ENCODE measurements at places on chromosomes 16 and 17.

- DNase-seq: no peak
These were observed 265.2 kb downstream of the CBLN1 start for GRCh38 chr16:49016461-49016860.

DNA sequence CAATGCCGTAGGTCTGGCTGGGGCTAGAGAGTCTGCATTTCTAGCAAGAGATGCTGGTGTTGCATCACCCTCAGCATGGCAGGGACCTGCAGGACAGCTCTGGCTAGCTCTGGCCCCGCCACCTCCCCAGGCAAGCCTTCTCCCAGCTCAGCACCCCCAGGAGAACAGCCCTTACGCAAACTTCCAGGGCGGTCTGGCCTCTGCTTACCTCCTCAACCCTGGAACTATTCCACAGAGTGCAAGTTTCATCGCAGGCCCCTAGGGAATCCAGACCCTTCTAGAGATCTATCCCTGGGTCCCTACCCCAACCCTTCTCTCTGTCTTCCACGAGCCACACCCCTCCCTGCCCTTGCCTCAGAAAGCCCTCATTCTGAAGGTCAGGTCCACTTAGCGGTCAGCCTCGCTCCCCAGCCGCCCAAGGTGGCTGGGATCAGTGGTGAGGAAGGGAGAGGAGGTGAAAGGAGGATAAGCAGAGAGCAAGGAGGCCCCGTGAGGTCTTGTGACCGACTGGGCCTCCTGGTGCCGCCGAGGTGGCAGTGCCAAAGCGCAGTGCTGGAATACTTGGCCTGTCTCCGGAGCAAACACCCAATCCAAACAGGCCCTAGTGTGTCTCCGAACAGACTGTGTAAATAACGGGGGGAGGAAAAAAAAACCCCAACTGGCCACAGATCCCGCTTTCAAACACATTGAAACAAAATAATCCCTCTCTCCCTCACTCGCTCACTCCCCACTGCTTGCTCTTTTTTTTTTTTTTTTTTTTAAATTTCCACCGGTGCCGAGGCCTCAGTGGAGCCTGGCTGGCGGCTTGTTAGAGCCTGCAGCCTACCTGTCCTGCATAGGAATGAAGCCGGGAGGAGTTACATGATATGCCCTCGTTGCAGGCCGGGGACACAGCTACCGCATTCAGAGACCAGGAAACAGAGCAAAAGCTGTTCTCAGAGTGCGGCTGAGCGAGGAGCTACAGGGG, 380.9 kb downstream of the SOX9 start:
- no peak for DNase-seq

GRCh38 chr16:85104147-85104546, 8.1 kb downstream of the CIBAR2 start:
- no peak for DNase-seq

DNA sequence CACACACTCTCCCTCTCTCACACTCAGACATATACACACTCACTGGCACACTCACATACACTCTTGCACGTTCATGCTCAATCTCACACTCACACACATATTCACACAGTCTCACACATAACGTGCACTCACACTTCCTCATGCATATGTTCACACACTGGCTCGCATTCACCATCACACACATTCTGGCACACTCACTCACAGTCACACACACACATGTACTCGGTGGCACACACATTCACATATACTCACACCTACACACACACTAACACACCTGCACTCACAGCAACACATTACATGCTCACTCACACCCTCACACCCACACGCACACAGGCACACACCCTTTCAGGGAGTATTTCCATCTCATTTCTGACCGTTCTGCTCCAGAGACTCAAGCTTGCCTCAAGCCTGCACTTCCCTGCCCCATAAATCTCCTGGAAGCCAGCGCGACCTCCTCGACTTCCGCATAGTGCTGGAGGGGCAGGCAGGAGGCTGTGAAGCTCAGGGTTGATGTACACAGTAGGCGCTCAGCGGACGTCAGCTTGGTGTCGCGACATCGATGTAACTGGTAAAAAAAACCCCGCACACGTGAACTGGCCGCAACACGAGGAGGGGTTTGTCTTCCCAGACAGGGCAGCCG, 66.7 kb upstream of the FOXF1 start:
- DNase-seq: no peak

- DNase-seq: no peak
These were observed 1.1 kb upstream of the GNA13 start for GRCh38 chr17:65057531-65058090.

DNA sequence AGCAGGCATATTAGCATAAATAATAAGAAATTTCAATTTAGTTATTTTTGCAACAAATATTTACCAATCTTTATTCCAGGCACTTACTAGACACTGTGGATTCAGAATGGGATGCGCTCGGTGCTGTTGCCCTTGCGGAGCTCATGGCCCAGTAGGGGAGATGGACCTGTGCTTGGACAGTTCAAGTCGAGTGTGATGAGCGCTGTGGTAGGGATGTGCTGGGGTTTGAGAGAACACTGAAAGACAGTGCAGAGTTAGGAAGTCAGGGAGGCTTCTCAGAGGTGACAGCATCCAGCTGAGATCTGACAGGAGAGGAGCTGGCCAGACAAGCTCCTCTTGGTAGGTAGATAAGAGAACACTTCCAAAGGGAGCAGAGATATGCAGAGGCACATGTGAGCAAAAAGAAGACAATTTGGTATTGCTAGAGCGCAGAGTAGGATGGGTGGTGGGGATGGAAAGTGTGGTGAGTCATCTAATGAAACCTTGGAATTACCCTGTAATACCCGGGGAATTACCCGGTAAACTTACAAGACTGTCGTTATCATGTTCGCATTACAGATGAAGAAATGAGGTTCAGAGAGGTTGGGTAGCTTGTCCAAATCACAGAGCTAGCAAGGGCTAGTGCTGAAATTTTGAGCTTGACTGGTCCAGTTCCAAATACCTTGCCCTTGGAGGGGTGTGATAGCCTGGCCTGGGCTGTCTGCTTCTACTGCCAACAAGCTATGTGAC, 298.1 kb upstream of the N4BP1 start:
- no peak for DNase-seq

DNA sequence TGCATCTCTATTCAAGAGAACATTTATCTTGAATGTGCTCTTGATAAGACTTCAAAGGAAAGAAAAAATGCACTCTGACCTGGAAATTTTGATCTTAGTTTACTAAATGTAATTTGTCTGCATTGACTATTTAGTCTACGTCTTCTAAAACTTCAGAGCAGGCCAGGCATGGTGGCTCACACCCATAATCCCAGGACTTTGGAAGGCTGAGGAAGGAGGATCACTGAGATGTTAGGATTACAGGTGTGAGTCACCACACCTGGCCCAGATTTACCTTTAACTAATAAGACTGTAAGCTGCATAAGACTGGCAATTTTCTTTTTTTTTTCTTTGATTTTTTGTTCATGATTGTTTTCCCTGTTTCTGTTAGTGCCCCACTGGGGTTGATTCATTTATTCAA, 18.8 kb upstream of the CIITA start:
- DNase-seq: no peak

DNA sequence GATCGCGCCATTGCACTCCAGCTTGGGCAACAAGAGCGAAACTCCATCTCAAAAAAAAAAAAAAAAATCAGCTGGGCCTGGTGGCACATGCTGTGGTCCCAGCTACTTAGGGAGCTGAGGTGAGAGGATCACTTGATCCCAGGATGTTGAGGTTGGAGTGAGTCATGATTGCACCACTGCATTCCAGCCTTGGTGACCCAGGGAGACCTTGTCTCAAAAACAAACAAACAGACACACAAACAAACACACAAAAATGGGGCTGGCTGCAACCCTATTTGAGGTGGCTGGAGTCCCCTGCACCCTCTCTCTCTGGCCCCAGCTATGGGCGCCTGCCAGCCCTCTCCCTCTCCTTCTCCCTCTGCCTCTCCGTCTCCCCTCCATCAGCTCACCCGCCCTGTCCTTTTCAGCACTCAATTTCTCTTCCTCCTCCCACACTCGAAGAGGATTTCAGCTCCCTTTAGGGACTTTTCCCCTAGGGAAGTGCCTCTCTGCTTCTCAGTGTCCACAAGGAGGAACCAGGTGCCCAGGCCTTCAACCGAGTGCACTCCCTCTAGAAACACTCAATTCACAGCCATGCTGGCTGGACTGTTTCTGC, 17.5 kb upstream of the TFAP4 start:
- DNase-seq: no peak

DNA sequence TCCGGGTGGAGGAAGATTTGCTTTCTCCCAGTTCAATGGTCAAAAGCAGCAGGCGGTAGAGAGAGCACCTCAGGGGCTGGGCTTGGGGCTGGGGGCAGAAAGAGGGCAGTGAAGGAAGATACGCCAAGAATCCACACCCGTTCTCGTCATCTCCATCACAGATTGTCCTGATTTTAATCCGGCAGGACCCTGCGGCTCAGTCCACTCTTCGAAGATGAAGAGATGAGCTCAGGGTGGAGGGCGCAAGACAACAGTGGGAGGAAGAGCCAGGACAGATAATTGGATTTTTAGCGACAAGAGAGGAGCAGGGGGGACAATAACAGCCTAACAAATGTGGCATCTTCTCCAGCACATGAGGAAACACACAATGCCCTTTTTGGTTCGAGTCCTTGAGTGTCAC, 165.9 kb downstream of the SDK2 start:
- no peak for DNase-seq

GRCh38 chr17:27905447-27906225, 12.5 kb upstream of the LYRM9 start:
- DNase-seq: no peak

GRCh38 chr16:78048319-78048718, 26.0 kb downstream of the CLEC3A start:
- no peak for DNase-seq

GRCh38 chr16:10240854-10241613, 58.8 kb upstream of the GRIN2A start:
- no peak for DNase-seq

- DNase-seq: no peak
These were observed 5.1 kb upstream of the BAIAP2 start for GRCh38 chr17:81029859-81030258.

DNA sequence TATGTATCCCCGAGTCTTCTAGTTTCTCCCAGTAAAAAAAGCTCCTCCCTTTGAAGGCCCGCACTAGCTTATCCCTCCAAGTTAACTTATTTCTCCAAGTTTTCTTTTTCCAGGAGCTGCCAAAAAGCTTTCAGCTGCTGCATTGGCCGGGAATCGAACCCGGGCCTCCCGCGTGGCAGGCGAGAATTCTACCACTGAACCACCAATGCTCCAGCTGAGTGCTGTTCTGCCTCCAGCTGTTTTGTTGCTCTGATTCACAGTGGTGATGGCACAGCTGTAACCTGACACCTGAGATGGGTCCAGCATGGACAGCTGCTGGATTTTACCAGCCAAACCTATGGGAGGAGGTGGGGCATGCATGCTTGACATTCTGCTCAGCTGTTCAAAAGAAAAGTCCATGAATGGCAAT, 22.1 kb downstream of the VAC14 start:
- DNase-seq: no peak

- DNase-seq: no peak
These were observed 67.8 kb downstream of the GP2 start for GRCh38 chr16:20259541-20259940.
